ENCODE measurements at places on chromosomes 3 and 15.

DNA sequence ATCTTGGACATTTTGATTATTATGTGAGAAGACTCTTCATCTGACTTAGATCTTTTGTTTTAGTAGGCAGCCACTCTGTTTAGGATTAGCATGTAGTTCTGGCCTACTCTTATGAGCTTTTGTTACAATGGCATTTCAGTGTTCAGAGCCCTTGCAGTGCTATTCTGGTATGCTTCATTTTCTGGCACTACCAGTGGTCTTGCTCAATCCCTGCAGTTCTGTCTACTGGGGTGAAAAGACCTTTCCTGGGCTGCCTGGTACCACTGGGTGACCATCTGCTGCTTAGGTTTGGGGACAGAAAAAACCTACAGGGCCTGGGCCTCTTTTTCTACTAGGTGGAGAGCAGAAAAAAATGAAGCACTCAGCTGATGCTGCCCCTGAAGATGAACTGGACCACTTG, 42.5 kb downstream of the IL16 start:
- no peak for DNase-seq

- no peak for DNase-seq
Observed at GRCh38 chr3:35705904-35706303, 66.6 kb downstream of the ARPP21 start.

GRCh38 chr15:65920121-65920520, 50.8 kb downstream of the RAB11A start:
- no peak for DNase-seq

DNA sequence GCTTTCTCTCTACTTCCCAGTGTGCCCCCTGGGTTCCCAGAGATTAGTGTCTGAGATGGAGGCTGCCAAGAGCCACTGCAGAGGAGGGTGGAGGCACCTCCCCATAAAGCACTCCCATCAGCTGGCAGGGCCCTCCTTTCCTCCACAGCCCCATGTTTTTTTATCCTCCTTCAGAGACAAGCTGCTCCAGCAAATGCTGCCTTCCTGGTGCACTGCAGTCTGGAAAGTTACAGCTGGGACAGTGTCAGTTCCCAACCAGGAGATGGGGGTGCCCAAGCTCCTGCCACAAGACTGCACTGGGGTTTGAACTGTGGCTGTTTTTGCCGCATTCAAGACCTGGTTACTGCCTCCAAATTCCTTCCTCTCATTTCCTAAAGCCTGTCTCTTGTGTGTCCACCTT, 206.1 kb downstream of the CADPS start:
- no peak for DNase-seq

DNA sequence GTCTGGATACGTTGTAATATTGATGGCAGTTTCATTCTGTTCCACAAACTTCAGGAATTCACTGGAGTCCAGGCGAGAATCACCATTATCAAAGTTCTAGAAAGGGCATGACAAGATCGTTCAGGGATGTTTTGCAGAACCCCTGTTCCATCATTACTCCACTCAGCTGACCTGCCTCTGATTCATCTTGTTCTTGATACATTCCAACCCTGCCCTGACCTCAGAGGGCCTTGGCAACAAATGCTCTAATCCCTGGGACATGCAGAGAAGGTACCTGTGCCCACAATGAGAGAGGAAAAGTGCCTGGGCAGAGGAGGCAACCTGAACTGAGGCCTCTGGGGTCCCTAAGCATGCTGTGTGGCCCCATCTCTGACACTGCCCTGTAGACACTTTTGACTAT, 45.9 kb downstream of the FSTL1 start:
- DNase-seq = no peak

GRCh38 chr15:87604857-87605446, 651.6 kb downstream of the NTRK3 start:
- DNase-seq = no peak

- no peak for DNase-seq
Observed at GRCh38 chr3:158845765-158846350, 44.0 kb downstream of the MFSD1 start.

DNA sequence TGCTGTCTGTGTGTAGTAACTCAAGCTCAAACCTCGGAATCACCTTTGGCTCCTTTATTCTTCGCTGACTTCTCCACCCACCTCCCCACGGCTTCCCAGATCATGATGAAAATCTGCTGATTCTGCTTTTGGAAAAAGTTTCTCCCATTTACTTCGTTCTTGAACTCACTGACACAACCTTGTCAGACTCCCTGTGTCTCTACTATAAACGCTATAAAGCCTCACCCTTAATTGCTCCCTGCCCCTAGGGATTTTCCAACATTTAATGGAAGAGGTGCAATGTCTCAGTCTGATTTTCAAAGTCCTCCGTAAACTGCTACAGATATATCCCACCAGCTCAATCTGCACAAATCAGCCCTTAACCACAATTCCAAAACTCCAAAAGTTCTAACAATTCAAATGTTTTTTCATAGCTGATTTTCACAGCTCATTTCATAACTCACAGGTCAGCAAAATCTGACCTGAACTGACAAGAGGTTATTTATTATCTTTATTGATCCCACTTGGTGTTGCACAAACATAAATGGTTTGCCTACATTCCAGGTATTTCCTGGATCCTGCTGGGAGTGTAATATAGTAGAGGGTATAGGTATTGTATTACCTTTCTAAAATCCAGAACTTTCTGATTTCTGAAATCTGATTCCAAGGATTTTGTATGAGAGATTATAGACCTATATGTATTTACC, 129.4 kb downstream of the PLD1 start:
- no peak for DNase-seq

DNA sequence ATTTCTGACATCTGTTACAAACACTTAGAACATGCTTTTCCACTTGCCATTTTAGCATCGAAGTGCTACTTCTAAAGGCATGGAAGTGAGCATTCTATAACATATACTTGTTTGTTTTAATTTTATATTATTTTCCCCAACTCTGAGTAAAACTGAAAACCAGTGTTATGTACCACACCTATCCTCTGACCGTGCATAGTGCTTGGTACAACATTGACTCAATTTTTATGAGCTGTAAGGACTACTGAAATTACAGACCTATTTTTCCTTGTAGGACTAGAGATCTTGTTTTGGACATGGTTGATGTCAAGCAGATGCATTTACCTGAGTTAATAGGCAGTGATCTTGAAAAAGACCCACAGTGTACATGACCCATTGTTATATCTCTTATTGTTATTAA, 51.5 kb upstream of the CCNB2 start:
- no peak for DNase-seq

DNA sequence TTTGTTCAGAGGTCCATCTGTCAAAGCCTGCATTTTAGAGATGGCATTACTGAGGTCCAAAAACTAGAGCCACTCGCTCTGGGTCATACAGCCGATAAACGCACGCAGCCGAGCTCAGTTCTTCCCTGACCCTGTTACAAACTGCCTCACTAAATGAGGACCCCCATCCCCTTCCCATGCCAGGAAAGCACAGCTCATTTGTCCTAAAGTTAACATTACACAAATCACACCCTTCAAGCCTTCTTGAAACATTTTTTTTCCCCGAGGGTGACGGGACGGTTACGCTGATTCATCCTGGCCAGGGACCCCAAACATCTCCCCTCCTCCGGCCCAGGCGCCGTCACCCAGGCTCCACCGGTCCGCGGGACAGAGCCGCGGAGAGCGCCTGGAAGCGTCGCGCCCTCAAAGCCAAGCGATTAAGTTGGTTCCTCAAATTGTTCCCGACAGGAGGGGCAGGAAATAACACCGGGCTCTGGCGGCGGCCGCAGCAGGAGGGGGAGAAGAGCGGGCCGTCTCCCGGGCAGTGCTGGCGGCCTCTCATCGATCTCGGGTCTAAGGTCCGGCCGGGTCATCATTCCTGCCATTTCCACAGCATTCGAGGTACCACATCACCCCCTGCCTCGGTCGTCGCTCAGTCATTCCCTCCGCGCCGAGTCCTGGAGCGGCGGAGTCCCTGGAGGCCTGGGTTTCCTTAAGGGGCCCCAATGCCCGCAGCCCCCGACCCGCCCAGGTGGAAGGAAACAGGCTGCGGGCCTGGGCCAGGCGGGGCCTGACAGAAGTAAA, 619 bp upstream of the CMTM8 start:
- DNase-seq = no peak

DNA sequence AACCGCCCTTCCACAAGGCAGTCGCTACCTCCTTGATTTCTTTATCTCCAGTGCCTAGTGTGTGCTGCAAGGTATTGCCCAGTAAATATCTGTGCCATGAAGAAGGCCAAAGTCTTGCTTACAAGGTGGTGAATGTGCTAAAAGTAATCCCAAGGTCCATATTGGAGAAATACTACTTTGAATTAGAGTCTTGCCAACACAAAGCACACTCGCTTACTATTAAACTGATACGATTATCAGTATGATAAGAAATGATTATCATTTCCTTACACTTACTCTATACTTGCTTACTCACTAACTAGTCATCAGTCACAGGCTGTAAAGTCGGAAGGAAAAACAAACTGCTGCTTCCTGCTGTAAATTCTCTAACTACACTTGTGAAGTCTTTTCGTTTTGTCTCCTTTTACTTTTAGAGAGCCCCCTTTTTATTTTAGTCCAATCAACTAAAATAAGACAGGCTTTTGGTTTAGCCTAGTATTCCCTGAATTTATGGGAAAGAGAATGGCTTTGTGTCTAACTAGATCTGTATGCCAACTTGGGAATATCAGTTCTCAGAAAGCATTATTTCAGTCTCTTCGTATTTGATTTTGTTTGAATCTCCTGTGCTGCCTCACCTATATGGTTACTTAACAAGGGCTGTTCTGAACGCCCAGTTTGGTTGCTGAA, 107.1 kb upstream of the TSC22D2 start:
- DNase-seq = no peak

DNA sequence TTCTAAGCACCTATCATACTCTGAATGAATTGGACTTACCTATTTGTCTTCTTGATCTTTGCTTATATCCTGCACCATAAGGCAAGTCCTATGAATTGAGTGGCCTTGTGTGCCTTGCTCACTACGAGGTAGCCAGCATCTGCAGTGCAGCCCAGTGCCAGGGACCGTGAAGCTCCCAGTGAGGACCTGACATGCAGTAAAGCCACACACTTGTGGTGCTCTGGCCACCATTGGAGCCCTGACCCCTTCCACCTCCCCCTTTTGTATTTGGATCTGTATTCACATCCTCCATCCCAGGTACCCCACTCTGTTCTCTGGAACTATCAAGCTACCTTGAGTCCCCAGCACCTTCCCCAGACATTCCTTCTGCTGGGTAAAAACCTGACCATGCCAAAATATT, 52.1 kb downstream of the BSN start:
- no peak for DNase-seq

DNA sequence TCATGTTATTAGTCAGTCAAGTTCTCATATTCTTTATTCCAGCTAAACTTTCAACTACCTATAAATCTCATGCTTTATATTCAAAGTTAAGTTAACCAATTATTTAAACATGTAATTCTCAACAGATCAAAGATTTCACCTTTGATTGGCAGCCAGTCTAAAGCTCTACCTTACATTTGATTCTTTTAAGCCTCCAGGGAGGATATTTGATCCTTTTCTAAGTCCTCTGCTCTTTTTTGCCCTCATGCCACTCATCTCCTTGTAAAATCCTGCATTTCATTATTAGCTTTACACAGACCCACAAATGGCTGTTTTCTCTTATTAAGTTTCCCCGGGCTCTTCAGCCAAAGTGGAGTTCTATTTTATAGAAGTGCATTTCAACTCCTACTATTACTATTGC, 134.1 kb downstream of the NLGN1 start:
- no peak for DNase-seq

DNA sequence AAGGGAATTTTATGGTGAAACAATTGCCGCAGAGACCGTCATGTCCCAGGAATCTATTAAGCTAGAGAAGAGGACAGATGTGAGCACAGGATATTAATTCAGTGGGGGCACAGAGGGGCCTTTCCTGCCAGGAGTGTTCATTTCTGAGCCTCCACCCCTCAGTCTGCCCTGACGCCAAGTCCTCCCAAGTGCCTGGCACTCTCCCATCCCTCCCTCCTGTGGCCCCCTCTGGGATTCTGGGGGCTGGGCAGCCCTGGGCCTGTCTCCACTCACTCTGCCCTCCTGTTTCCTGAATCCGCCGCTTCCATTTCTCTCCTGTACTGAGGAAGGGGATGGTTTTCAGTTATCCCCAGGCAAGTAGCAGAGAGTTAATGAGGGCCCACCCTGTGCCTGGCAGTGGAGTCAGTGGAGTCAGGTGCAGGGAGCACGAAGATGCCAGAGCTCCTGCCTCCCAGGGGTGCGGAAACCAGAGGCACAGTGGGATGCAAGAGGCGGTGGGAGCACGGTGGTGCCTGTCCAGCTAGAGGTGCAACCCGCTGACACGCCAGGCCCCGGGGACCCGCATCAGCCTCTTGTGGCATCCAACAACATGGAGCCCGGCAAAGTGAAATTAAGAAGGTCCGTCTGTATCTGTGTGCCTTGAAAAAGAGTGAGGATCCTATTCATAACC, 212.5 kb downstream of the XXYLT1 start:
- no peak for DNase-seq

GRCh38 chr15:70160267-70160666, 62.5 kb upstream of the TLE3 start:
- DNase-seq = no peak

- DNase-seq = no peak
Observed at GRCh38 chr15:65344214-65344913, 33.4 kb downstream of the IGDCC3 start.

GRCh38 chr3:160577556-160578195, 12.3 kb upstream of the KPNA4 start:
- DNase-seq = no peak

DNA sequence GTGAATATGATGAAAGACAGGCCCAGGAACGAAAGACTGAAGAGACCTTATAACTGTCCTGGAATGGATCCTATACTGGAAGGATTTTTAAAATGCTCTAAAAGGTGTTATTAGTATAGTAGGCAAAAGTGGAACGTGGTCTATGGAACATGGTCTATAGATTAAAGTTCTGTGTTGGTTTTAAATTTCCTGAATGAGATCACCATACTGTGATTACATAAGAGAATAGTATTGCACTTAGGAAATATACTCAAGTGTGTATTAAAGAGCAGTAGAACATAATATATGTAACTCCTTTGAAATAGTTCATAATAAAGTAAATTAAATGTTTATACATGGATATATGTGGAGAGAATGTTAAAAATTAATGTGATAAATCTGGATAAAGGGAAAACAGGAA, 68.2 kb downstream of the SPRED1 start:
- no peak for DNase-seq
